ENCODE measurements at places on chromosomes 12 and 14. TPM values are rescaled to one million over a fixed set of nuclear protein-coding genes. Genes with fewer than 3 reads are reported as not detected.

The CLEC4A gene
- not detected for polyA plus RNA-seq

The IQSEC3 gene
- polyA plus RNA-seq: 38.6 TPM

The FCF1 gene
- 24.9 TPM for polyA plus RNA-seq

The FOXG1 gene
- 28.3 TPM for polyA plus RNA-seq

The KSR2 gene
- polyA plus RNA-seq: 3.0 TPM

The RPS6KA5 gene
- polyA plus RNA-seq: 10.5 TPM

Measured in brain (organoid and tissue), 16 donors.